ENCODE measurements at places on chromosomes 5 and 9. TPM values are rescaled to one million over a fixed set of nuclear protein-coding genes. Genes with fewer than 3 reads are reported as not detected.
A peak's percentile ranks its signal among the peaks of the same experiment; 100 is the strongest.

Gene TAS2R1
- not detected for total RNA-seq

DNA sequence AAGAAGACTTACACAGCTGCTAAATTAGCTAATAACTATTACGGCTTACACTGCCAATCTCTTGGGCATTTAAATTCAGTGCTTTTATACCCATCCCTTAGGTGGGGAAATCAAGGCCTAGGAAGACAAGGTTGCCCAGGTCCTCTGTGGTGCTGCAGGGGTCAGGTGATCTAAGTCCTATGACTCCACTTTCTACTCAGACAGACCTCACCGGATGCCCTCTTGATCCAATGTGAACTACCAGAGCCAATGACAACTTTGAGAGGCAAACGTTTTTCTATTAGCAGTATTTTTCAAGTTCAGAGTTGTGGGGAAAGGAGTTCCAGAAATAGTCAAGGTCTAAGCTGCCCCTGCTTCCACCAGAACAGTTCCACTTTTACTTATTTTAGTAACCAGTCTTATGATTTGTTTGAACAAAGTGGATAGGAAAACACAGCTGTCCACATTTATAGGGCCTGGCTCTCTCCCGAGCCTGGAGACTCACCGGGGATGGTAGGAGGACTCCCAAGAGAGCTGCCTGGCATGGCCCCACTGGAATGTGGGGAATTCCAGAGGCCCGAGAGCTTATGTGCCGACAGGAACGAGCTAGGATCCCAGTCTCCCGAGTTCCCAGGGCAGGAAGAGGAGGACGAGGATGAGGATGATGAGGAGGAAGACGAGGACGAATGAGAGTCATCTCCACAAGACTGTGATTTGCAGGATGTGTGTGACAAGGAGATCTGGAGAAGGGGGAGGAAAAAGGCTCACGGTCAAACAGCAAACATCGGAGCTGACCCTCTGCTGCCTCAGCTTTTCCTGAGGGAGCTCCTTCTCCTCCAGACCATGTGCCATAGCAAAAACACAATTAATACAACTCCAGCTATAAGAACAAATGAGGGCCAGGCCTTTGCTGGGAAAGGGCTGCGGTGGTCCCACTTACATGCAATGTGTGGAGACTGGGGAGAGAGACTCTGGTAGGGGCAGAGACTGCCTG lies 16.7 kb downstream of the FAM193B start:
- no peak for DNase-seq

Gene INSL6
- total RNA-seq, result not detected

Gene TRPM6
- total RNA-seq, result 1.7 TPM

Gene N4BP3
- total RNA-seq, result 4.3 TPM

GRCh38 chr5:97124335-97124734 lies 18.1 kb downstream of the LIX1 start:
- DNase-seq, result peak; percentile 26

Gene CDO1
- total RNA-seq, result 2.5 TPM

Gene PCDHA12
- 3.3 TPM for total RNA-seq

Gene SQSTM1
- total RNA-seq, result 445 TPM

Gene MLANA
- total RNA-seq, result not detected

Gene ANKRD18B
- not detected for total RNA-seq

Gene MEGF10
- 2.9 TPM for total RNA-seq

GRCh38 chr9:78298046-78298765 lies 1.3 kb downstream of the PSAT1 start:
- no peak for DNase-seq

GRCh38 chr9:77832639-77833038 lies 184.5 kb upstream of the GNA14 start:
- no peak for DNase-seq

GRCh38 chr5:160935776-160936175 lies 83.8 kb upstream of the ATP10B start:
- DNase-seq, result no peak

GRCh38 chr9:6758248-6758497 lies 400 bp downstream of the KDM4C start:
- DNase-seq, result no peak

GRCh38 chr5:176596689-176597416 lies 13.1 kb downstream of the GPRIN1 start:
- no peak for DNase-seq

DNA sequence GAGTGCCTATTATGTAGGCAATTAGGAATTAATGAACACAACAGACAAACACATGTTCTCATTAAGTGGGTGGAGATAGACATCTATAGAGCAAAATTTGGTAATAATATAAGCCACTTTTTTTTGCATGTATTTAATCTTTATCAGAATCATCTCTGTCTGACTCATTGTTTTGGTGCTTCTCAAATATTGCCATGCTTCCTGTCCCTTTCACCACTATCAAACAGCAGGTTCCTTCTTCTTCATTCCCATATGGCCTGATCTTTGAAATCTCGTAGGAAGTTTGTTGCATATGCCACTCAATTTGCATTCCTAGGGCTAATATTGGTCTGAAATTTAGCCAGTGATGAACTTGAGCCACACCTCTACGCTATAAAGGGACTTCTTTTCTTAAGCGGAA lies 128.9 kb upstream of the SPEF2 start:
- DNase-seq, result no peak

Gene RBM27
- 21.7 TPM for total RNA-seq

- no peak for DNase-seq
These were observed 213.6 kb downstream of the PAX5 start for GRCh38 chr9:36820392-36820861.

Gene DNAI1
- total RNA-seq, result not detected

Gene C7
- total RNA-seq, result 919 TPM

DNA sequence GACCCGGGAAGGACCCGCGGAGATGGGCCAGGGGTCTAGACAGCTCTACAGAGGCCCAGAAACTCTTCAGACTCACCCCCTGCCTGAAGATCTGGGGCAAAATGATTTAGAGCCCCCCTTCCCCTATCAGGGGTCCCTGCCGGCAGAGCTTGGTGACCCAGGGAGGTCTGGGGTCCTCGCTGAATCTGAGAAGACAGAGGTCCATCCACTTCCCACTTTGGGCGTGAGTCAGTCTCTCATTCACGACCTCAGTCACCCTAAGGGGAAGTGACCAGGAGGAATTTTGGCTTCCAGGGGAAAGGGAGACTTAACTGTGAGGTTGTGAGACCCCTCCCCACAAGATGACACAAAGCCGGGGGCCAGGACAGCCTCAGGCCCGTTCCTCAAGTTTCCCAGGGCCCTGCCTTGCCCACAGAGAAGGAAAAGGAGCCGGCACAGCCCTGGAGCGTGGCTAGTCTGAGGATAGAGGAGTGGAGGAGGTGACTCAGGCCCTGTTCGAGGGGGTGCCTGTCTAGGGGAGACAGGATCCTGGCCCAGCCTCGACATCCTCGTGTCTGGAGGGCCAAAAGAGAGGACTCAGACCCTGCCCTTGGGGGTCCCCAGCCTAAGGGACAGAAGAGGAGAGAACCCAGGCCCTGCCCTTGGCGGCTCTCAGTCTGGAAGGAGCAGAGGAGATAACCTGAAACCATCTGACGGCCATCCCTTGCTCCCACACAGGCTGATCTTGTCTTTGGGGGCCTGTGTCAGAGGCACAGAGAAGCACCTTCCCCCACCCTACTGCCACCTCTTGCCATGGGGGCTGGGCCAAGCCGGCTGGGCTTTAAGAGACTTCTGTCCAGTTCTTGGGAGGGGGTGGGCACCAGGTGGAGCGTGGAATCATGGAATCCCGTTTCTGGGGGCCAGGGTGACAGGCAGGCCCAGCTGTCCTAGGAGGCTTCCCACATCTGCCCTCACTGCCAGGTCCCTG lies 889 bp downstream of the PDLIM4 start:
- no peak for DNase-seq

Measured in esophagus muscularis mucosa (tissue), 4 donors.